ENCODE measurements at places on chromosomes 2 and 18.

- no peaks in the 10 kb centered on the region for H3K36me3 ChIP-seq
- no peaks in the 10 kb centered on the region for H3K4me1 ChIP-seq
Observed at GRCh38 chr18:1050012-1050657, 145.5 kb downstream of the ADCYAP1 start.

DNA sequence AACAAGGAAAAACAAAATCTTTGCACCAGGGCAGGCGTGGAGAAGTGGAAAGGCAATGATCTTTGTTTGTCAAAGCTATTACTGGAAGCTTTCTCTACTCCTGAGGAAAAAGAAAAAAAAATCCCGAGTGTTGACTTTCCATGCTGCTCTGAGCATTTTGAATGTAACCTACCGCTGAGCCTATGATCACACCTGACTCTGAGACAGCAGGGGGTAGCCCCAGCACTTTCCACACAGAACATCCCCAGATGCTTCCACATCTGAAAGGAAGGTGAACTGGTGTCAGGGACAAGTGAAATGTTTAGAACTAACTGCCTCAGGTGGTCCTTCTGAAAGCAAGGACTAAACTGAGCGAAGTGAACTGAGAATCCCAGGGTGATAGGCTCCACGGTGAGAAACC, 1315.1 kb upstream of the DDX18 start:
- no peak overlapping the region for H3K4me3 ChIP-seq
- H3K4me1 ChIP-seq = no peaks in the 10 kb centered on the region
- H3K27ac ChIP-seq = no peak overlapping the region
- H3K36me3 ChIP-seq = no peaks in the 10 kb centered on the region
- DNase-seq = no peak
- H3K27me3 ChIP-seq = no peaks in the 10 kb centered on the region

DNA sequence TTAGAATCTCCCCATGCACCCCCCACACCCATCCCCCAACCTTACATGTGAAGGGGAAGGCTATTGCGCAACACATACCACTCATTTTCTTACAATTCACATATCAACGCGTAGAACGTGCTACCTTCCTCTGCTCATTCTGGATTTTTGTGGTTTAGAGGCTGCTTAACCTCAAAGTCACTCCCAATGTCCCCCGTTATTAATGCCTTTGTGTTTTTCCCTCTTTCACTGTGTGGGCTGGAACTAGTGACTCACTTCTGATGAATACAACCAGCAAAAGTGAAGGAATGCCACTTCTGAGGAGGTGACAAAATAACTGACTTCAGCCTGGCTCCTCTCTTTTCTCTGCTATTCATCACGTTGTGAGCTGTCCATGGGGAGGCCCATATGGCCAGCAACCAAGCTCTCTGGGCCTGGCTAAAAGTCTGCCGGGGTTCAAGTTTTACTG, 342.5 kb upstream of the NXPH2 start:
- no peaks in the 10 kb centered on the region for H3K27me3 ChIP-seq
- DNase-seq = no peak
- H3K4me1 ChIP-seq = no peaks in the 10 kb centered on the region
- no peak overlapping the region for H3K27ac ChIP-seq
- no peak overlapping the region for H3K4me3 ChIP-seq

- H3K4me1 ChIP-seq = no peaks in the 10 kb centered on the region
- H3K27ac ChIP-seq = no peak overlapping the region
- no peaks in the 10 kb centered on the region for H3K36me3 ChIP-seq
- peaks cover 3% of the 10 kb centered on the region for H3K27me3 ChIP-seq
Observed at GRCh38 chr18:10936176-10937053, 213.0 kb downstream of the PIEZO2 start.

- no peaks in the 10 kb centered on the region for H3K36me3 ChIP-seq
- no peak overlapping the region for H3K4me3 ChIP-seq
- no peak overlapping the region for H3K27ac ChIP-seq
Observed at GRCh38 chr2:119415630-119416029, 16.0 kb upstream of the TMEM37 start.

DNA sequence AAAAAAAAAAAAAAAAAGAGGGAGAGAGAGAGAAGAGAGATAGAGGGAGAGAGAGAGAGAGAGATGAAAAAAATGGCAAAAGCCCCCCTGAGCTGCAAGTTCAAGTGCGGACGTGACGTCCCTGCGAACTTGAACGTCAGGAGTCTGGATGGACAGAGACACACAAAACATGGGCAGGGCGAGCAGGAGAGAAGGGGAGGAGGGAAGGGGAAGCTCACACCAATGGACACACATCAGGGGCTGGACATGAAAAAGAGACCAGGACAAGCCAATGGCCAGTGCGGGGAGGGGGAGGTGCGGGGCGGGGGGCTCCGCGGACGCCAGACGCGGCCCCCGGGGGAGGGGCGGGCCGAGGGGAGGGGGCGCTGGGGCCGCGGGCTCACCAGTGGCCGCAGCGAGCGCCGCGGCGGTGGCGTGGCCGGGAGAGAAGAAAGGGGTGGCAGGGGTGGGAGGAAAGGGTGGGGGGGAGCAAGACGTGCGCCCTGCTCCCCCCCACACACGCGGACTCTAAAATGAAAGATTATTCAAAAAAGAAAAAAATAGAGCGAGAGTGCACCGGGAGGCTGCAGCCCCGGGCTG, at the start of gene BCL11A:
BCL11A (minus strand) TSS at position 160 of the 579 bp plus-strand sequence. CDS start 384 bp downstream, outside the sequence.
- H3K4me3 ChIP-seq = peak within 1 kb of the TSS; percentile 100
- H3K27me3 ChIP-seq = no peaks in the 10 kb centered on the region
- peaks cover 12% of the 10 kb centered on the region for H3K36me3 ChIP-seq
- peaks cover 8% of the 10 kb centered on the region for H3K4me1 ChIP-seq
- peak within 1 kb of the TSS; percentile 92 for H3K27ac ChIP-seq
- DNase-seq = peak; percentile 44

GRCh38 chr2:67755156-67755882, 307.5 kb downstream of the C1D start:
- DNase-seq = no peak
- no peaks in the 10 kb centered on the region for H3K4me1 ChIP-seq
- H3K4me3 ChIP-seq = no peak overlapping the region
- no peak overlapping the region for H3K27ac ChIP-seq
- peaks cover 8% of the 10 kb centered on the region for H3K27me3 ChIP-seq
- no peaks in the 10 kb centered on the region for H3K36me3 ChIP-seq

DNA sequence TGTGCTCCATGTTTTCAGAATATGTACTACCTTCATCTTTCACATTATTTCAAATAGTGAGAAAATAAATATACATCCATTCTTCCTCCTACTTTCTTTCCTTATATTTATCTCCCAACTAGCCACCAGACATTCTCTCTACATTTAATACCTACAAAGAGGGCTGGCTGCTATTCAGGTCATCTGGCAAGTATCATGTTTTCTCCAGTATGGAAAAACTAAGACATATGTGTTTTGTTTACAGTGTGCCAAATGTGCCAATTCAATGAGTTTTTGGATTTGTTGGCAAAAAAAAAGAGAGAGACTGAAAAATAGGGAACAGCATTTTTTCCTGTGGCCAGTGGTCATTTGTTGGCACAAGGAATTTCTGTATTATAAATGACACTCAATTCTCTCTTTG, 1207.3 kb downstream of the DPP10 start:
- H3K4me3 ChIP-seq = no peak overlapping the region
- H3K36me3 ChIP-seq = no peaks in the 10 kb centered on the region
- H3K4me1 ChIP-seq = no peaks in the 10 kb centered on the region
- DNase-seq = no peak
- H3K27me3 ChIP-seq = no peaks in the 10 kb centered on the region

DNA sequence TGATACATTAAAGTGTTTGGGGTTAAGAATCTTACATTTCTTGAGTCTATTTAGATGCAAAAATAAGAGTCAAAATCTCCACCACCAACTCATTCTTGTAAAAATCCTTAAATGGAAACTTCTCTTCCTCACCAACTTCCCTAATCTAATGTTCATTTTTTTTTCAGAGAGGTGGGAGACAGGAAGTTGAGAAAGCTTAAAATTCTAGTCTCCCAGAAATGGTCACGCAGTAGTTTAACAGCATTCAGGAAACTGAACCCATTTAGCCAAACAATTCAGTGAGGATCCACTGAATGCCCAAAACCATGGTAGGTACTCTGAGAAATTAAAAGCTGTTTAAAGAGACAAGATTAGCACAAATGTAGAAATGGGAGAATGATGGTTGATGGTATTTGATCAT, 69.0 kb downstream of the TXNL1 start:
- DNase-seq = no peak
- H3K4me3 ChIP-seq = no peak overlapping the region
- no peaks in the 10 kb centered on the region for H3K36me3 ChIP-seq
- no peak overlapping the region for H3K27ac ChIP-seq
- no peaks in the 10 kb centered on the region for H3K4me1 ChIP-seq

DNA sequence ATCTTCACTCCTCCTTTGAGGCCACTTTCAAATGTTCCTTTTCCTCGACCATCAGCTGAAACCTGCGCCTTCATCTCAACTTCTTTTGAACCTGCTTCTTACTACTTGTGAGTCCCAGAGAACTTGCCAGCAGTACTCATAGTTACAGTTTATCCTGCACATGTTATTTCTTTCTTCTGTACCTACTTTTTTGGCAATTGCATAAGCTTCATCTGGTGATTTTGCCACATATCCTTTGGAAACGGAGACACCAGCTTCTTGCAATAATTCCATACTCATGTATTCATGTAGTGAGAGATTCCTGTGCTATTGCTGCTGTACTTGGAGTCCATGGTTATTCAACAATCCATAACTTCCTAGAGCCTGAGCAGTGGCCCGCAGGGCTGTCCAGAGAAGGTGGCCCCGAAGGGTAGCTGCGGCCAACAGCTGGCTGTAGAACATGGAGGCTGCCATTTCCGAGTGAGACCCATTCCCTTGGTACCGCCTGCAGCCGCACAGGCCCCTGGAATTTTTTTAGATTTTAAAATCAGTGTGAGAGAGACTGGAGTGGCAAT, 39.4 kb downstream of the EFR3B start:
- H3K4me1 ChIP-seq = no peaks in the 10 kb centered on the region
- no peak overlapping the region for H3K4me3 ChIP-seq

DNA sequence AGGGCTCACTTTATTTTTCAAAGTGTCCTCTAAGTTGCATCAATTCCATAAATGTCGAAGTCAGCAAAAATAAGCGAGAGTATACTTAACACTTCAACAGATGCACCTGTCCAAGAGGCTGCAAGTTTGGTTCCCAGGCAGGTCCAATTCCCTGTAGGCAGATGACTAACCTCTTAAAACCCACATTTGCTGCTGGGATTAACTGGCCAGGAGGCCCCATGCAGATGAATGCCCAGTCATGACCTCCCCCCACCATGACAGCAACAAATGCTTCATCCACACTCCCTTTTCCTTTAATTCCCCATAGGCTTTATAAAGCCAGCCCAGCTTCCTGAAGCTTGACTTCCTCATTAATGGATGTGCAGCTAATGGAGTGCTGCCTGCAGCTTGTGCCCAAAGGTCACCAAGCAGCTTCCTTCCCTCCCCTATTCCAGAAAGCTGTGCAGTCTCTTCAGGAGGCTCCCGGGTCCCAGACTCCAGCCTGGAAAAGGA, 35.7 kb downstream of the REEP1 start:
- DNase-seq = no peak
- H3K4me3 ChIP-seq = no peak overlapping the region
- H3K4me1 ChIP-seq = no peaks in the 10 kb centered on the region
- peaks cover 22% of the 10 kb centered on the region for H3K27me3 ChIP-seq
- no peak overlapping the region for H3K27ac ChIP-seq

GRCh38 chr2:161613161-161613560, 11.1 kb upstream of the SLC4A10 start:
- H3K27ac ChIP-seq = no peak overlapping the region
- no peak for DNase-seq
- H3K4me1 ChIP-seq = no peaks in the 10 kb centered on the region
- H3K4me3 ChIP-seq = no peak overlapping the region
- H3K27me3 ChIP-seq = peaks cover 6% of the 10 kb centered on the region
- H3K36me3 ChIP-seq = no peaks in the 10 kb centered on the region

DNA sequence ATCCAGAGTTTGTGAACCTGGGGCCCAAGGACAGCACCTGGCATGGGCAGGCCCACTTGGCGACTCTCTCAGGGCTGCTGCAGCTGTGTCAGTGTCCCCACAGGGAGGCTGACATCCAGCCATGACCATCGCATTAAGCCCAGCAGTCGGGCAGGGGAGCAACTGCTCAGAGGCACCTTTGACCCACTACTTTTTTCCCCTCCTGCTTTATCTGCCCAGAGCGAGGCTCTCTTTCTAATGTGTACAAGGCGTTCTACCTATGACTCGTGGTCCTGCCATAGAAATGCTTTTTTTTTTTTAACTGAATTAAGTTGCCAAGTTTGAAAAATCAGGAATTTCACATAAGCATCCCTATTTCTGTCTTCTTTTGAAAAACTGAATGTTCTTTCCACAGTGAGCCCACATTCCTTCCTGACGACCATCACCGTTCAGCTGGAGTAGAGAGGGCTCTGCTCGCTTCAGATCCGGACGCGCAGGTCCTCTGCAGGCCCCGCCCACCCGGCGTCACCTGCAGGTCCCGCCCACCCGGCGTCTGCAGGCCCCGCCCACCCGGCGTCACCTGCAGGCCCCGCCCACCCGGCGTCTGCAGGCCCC, 403 bp upstream of the CLUL1 start:
- no peak overlapping the region for H3K4me3 ChIP-seq
- H3K27me3 ChIP-seq = peaks cover 5% of the 10 kb centered on the region

DNA sequence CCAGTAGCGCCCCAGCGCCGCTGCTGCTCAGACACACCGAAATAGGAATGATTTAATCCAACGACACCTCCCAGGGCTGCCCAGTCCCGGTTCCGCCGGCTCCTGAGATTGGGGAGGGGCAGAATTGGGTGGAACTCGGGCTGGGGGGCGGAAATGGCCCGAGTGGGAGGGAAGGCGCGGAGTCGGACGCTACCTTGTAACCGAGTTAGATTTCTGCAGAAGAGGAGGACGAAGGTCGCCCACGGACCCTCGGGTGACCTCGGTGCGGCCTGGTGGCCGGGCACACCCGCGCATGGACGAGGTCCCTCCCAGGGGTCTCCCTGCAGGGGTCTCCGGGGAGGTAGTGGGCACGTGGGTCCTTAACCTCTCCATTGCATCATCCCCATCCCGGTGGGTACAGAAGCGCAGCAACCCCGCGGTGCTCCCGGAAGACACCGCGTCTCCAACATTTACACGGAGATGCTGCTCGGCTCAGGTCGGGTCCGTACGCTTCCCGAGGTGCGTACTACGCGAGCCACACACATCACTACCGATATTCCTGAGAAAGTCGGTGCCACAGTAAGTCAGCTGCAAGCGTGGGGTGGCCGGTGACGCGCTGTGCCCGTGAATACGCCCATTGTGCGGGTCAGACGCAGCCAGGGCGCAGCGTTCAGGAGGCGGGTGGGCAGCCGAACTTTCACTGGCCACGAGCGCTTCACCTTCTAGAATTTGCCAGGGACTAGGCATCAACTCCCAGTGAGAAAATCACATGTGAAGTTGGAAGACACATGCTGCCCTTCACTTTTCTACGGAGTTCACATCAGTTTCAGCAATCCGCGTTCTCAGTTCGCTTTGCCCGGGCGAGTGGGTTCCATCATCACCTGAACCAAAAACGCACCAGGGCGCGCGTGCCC, 3.0 kb downstream of the ZNF516 start:
- no peaks in the 10 kb centered on the region for H3K36me3 ChIP-seq
- H3K27me3 ChIP-seq = peaks cover 8% of the 10 kb centered on the region
- H3K4me3 ChIP-seq = peak overlapping the region; percentile 82
- peak overlapping the region; percentile 84 for H3K27ac ChIP-seq
- DNase-seq = no peak
